Stimulated activated CD8-positive, alpha-beta memory T cell treated with anti-CD3 and anti-CD28 coated beads, Interleukin-12 subunit alpha, Interleukin-12 subunit beta, amount 100 ng/mL, for 4 hours (primary cell): ENCODE measurements at places on chromosomes 16 and 17.
A peak's percentile ranks its signal among the peaks of the same experiment; 100 is the strongest.

DNA sequence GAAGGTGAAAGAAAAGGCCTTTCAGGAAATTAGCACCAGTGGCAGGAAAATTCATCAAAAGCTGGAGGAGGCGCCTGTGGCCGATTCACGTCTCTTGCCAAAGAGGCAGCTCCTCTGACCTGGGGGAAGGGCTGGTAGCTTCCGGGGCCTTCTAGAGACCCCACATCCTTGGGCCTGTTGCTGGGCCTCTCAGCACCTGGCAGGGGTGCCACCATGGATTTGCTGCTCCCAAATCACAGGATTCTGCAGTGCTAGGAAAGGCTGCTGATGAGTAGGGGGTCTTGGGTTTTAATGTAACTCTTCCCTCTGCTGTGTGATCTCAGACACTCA, 11.6 kb upstream of the CBFB start:
- DNase-seq = no peak

DNA sequence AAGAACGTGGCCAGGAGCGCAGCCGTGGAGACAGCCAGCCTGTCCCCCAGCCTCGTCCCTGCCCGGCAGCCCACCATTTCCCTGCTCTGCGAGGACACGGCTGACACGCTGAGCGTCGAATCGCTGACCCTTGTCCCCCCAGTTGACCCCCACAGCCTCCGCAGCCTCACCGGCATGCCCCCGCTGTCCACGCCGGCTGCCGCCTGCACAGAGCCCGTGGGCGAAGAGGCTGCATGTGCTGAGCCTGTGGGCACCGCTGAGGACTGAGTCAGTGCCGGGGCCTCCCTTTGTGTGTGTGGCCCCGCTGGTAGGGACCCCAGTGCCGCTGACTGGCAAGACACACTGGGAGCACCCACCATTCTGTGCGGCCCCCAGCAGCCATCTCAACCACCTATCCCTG, 77.6 kb downstream of the SOCS1 start:
- no peak for DNase-seq

DNA sequence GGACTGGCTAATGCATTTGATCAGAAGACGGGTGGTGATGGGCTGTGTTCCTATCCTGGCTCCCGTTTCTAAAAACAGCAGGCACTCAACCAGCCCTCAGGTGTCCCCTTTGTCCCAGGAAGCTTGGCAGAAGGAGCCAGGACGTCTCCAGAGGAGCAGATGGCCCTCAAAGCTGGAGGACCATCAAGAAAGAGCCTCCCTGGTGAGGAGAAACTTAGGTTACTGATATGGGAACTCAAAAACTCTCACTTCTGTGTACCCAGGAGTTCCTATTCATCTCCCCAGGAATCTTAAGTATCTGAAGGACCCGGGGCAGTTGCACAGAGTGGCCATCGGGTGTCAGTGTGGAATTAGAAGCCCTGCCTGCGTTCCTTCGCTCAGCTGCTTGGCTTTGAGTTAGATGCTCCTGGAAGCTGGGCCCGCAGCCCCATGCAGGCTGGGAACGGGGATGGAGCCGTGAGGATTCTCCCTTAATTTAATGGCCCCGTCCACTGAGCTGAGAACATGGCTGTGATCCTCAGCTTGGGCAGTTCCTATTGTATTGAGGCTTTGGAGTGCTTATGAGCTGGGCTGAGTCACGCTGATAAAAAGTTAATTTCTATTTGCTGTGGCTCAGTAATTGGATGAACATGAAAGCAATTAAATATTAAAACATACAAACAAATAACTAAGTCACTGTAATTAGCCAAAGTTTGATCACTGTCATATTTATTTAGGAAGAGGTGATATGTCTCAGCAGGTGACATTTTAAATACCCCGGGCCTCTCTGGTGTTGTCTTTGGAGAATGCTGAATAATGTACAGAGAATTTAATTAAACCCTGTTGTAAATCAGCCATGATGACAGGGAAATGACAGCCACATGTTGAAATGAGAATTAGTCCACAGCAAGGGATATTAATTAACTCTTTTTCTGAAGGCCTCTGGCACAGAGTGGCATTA, 402.1 kb downstream of the SEC14L1 start:
- DNase-seq = peak; percentile 21

- no peak for DNase-seq
These were observed 527 bp upstream of the CHAD start for GRCh38 chr17:50469208-50469605.

GRCh38 chr17:14670861-14671260, 370.0 kb downstream of the HS3ST3B1 start:
- DNase-seq = no peak

GRCh38 chr17:79728169-79728907, 2.4 kb upstream of the ENPP7 start:
- peak; percentile 46 for DNase-seq
